Activated naive CD4-positive, alpha-beta T cell (primary cell): ENCODE measurements at places on chromosomes 2 and 18.
A peak's percentile ranks its signal among the peaks of the same experiment; 100 is the strongest.

- DNase-seq = no peak
Measured at GRCh38 chr2:1988594-1988993, 244.3 kb upstream of the PXDN start.

GRCh38 chr18:5285326-5285725, 10.2 kb downstream of the ZBTB14 start:
- no peak for DNase-seq

DNA sequence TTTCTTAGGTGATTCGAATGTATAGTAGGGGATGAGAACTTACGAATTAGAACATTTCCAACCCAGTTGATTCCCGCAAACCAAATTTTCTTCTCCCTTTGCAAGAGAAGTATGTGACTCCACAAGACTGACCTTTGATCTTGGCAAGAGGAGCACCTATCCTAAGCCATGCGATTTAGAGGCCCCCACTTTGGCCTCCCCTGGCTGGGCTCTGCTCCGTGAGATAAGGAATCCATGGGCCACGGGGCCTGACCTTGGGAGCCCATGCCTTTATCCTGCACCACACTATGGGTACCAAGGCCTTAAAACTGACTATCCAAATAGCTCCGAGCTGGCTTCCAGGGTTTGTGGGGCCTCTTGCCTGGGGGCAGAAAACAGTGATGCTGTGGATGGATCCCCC, 135.8 kb downstream of the LRRTM1 start:
- DNase-seq = no peak

- DNase-seq = no peak
Measured at GRCh38 chr2:36408198-36408703, 52.7 kb downstream of the CRIM1 start.

DNA sequence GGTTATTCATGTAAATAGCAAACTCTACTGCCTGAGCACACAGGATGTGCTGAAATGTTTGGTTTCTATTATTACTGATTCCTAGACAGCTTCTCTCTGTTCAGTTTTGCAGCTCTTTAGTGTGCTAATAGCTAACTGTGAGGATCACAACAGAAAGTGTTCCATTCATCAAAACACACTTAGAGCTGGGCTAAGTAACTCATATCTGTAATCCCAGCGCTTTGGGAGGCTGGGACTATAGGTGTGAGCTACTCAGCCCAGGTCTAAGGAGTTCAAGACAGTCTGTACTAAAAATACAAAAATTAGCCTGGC, 63.2 kb downstream of the MOGAT1 start:
- DNase-seq = no peak

DNA sequence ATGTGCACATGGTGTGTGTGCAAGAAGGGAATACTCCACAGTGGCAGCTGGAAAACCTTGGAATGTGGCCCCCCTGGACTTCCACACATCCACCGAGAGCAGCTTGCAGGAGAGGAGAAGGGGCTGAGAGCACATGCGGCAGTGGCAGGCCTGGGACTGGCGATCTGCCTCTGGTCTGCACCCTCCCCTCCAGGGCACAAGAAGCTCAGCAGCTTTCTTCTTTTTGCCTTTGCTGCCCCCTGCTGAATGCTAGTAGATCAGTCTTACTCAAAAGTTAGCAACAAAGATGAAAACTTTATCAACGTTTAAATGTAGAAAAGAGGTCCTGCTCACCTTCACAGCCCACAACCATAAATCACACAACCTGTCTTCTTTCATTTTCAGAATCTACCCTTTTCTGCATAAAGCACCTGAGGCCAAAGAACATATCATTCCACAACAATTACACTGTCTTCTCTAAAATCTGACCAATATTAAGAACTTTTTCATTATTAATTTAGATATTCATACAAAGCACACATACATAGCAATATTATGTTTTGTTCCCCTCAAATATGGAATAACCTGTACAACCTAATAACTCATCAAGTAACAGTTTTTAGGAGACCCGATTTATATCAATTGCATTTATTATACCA, 34.6 kb downstream of the TGFBRAP1 start:
- DNase-seq = no peak

DNA sequence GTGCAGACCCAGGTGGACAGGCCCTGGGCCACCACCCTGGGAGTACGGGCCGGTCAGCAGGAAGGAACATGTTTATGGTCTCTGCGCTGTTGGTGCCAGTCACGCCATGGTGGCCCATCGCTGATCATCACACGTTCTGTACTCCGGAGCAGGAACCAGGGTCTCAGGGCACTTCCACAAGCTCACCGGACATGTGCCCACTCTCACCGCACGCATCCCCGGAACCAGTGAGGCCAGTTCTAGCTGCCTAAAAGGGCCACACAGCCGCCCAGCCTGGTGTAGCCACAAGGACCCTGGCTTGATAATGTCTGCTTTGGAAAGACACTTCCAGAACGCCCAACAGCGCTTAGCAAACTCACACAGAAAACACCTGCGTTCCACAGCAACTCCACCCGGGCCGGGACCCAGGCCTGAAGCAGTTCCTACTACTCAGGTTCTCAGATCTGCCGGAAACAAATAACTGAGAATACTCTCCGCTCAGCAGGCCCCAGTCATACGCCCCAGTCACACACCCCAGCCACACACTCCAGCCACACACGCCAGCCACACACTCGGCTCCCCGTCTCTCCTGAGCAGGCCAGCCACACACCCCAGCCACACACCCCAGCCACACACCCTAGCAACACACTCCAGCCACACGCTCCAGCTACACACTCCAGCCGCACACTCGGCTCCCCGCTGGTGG, 123.3 kb downstream of the HDAC4 start:
- DNase-seq = no peak

DNA sequence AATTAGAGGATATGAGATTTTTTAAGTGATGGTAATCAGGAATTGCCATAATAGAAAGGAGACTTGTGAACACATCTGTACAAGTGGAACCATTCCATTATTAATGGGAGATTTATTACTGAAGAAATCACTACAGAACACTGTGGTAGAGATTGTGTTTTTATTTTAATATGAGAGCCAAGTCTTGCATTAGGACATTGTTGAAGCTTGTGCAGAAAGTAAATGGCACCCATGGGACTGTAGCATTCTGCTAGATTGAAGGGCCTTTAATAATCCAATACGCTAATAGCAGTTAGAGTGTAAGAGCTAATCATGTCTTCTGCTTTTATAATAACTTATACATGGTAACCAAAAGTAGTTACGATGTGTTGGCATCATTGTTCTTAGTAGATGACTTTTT, 83.6 kb downstream of the VRK2 start:
- DNase-seq = no peak

DNA sequence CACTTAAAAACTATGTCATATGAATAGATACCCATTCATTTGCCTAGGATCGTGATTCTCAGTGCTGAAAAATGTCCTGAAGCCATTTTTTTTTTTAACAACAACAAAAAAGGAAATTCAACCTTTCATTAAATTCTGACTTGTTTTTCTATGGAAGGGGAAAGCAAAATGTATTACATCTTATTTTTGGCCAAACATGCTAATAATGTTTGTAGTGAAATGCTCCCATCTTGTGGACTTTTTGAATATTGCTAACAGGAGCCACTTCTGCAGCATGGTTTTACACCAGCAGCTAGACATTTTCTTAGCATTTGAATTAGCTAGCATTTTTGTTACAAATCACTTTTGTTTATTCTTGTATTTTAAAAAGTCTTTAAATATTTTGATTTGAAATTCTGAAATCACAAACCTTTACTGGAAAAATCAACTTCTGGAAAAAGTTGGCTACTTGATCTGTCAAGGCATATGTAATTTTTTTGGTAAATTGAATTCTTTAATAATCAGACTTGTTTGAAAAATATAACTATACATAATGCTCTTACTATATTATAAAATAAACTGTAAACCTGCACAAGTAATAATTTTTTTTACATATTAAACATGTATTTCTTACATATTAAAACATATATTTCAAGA, 75.8 kb downstream of the KIDINS220 start:
- DNase-seq = no peak

- peak; percentile 27 for DNase-seq
Measured at GRCh38 chr18:3665780-3666525, 216.0 kb downstream of the TGIF1 start.

- no peak for DNase-seq
Measured at GRCh38 chr2:37616677-37617005, 54.8 kb downstream of the CDC42EP3 start.

DNA sequence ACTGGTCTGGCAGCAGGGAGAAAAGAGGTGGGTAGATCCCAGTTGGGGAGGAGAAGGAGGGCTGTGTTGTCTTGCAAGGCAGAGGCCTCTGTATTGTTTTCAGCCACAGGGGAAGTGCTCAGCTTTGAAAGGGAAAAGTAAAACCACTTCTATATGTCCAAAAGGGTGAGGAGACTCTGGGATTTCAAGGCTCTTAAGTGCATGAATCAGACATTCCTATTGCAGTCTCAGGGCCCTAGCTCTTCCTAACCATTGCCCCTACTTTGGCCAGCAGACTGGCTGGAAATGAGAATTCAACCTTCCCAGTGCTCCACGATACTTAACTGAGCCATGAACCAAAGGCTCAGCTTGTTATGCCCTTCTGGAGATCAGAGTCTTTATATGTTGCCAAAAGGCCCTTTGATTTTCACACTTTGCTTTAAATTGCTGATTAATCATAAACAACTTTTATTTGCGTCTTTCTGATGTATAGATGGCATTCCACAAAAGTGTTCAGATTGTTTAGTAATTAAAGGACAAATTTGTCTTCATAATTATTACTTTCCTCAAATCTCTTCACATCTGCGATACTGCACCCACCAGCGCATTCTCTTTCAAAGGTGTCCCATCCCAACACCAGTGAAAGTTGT, 313.8 kb upstream of the MMADHC start:
- DNase-seq = no peak

- DNase-seq = no peak
Measured at GRCh38 chr2:169641464-169641863, 52.7 kb downstream of the CFAP210 start.

DNA sequence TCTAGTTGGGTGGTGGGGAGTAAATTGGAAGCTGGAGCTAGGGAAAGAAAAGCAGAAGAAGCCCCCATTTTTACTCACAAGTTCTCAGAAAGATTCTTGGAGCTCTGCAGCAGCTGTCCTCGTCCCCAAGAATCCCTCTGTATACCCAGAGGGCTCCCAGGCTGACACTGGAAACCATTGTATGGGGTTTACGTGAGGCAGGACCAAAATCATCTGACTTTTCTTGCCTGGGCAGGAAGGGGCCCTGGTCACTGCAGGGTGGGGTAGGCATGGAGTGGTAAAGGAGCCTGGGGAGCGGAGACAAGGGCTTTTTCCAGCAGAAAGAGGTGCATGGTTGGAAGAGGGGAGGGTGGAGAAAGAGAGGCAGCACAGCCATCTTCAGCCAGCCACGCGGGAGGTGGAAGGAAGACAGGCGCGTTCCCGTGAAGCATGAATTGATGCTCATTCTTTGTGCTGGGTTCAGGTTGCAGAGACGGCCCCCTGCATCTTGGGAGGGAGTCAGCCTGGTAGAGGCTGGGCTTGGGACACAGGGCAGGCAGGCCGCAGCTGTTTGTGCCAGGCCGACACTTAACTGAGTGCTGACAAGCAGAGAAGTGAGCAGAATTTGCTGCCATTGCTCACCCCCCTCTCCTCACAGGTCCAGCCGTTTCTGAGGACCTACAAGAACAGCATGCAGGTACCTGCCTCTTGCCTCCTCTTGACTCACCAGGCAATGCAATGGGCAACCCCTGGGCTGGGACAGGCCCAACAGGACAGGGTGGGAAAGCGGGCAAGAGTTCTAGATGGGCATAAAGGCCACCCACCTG, 94.8 kb downstream of the PLB1 start:
- no peak for DNase-seq

DNA sequence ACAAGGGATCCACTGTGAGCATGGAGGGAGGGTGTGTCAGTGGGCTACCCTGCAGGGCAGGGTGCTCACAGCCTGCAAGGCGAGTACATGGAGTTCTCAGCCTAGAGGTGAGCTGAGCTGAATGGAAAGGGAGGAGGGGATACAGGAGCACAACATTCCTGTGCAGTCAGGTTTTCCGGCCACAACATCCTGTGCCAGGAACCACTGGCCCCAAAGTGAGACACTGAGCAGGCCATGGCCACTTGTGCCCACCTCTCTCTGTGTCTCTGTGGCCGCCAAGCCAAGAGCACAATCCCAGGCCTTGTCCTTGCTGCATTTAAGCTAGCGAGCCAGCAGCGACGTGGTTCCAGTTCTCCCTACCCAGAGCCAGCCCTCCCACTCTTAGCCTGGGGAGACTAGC, 6.1 kb downstream of the DOK1 start:
- DNase-seq = no peak

GRCh38 chr2:212242724-212243123, 295.9 kb downstream of the ERBB4 start:
- no peak for DNase-seq

DNA sequence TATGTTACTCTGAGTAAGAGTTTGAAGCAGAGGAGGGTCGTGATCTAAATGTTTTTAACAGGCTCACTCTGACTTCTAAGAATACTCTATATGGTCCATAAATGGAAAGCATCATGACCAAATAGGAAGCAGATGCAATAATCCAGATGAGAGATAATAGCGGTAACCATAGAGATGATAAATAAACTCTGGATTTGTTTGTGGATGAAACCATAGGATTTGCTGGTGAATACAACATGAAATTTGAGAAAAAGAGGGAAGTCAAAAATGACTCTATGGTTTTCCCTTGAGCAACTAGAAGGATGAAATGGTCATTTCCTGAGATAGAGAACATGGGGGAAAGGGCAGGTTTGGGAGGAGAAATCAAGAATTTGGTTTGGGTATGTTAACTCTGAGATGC, 3.9 kb downstream of the HEATR5B start:
- no peak for DNase-seq

DNA sequence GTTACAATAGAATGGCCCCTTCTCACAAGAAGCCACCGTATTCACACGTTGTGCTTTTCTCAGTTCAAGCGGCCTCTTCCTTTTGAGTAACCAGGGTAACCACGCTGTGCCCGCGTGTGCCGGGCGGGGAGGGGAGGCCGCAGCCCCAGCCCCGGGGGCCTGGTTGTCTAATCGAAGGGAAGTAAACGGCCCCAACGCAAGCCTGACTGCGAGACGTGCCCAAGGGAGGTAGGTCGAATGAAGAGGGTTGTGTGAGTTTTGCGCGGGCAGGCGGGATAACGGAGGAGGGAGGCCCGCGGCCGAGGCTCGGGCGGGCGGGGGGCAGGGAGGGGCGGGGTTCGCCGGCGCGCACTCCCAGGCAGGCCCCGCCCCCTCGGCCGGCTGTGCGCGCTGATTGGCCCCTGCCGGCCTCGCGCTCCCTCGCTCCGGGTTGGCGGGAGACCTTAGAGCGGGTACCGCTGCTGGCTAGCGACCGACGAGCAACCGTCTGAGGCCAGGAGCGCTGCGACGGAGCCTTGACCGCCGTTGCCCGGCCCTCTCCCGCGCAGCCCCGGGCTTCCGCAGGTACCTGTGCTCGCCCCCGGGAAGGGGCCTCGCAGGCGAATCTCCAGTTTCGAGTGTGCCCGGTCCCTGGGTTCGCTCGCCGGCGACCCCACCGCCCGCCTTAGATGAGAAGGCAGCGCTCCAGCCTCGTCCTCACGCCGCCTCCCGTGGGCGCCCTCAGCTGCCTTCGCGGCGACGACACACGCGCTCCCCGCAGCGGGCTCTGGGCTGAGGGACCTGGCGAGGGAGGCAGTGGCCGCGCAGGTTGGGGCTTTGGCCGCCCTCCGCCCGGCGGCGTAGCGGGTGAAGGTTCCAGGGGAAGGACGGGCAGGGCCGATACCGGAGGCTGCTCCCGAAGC, at the start of gene SPDYA:
SPDYA (plus strand) TSS at position 451 of the 902 bp plus-strand sequence. CDS start 5,181 bp downstream, outside the sequence.
- DNase-seq = peak; percentile 59
